Esophagus (tissue), 2 donors: ENCODE measurements at places on chromosomes 2 and 18. TPM values are rescaled to one million over a fixed set of nuclear protein-coding genes. Genes with fewer than 3 reads are reported as not detected.

The GPBAR1 gene
- 0.29 TPM for polyA plus RNA-seq

The PRPF40A gene
- polyA plus RNA-seq = 26.1 TPM

The PMAIP1 gene
- polyA plus RNA-seq = 7.4 TPM

The RNF152 gene
- polyA plus RNA-seq = 2.1 TPM

The CIB4 gene
- polyA plus RNA-seq = not detected

The CFAP65 gene
- polyA plus RNA-seq = not detected

The ERFE gene
- polyA plus RNA-seq = 0.38 TPM

The CRYGC gene
- not detected for polyA plus RNA-seq

The MAPK4 gene
- 0.65 TPM for polyA plus RNA-seq

The DPYSL5 gene
- polyA plus RNA-seq = not detected

The FTCDNL1 gene
- polyA plus RNA-seq = 0.55 TPM

The STPG4 gene
- polyA plus RNA-seq = not detected
